SK-N-DZ (cell line): ENCODE measurements at places on chromosomes 3 and 15.

GRCh38 chr15:58627046-58627445, 122.5 kb downstream of the ADAM10 start:
- DNase-seq, result no peak

GRCh38 chr15:68765602-68766368, 54.9 kb downstream of the ANP32A start:
- DNase-seq, result no peak

DNA sequence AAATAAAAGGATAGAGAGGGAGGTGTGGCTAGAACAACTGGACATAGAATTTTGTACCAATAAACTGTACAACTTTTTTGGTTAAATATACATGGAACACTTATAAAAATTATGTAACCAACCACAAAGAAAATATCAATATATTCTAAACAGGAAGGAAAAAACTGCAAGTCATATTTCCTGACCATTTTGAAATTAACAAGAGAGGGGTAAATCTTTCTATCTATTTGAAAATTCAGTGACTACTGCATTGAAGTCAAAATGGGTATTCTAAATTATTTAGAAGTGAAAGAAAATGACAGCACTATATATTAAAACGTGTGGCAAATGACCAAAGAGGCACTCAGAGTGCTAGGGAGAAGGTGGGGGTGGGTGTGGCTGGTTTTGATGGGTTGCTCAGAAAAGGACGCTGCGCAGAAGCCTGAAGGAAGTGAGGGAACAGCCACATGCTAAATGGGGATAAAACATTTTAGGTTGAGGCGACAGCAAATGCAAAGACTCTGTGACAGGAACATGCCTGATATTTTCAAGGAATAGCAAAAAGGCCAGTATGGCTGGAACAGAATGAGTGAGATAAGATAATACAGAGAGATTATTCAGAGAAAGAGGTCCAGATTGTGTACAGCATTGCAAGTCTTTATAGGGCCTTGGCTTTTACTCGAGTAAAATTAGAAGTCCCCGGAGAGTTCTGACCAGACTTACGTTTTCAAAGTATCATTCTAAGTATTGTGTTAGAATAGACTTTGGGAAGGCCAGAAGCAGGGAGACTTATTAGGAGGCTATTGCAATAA, 41.1 kb downstream of the ERICH6 start:
- DNase-seq, result no peak

DNA sequence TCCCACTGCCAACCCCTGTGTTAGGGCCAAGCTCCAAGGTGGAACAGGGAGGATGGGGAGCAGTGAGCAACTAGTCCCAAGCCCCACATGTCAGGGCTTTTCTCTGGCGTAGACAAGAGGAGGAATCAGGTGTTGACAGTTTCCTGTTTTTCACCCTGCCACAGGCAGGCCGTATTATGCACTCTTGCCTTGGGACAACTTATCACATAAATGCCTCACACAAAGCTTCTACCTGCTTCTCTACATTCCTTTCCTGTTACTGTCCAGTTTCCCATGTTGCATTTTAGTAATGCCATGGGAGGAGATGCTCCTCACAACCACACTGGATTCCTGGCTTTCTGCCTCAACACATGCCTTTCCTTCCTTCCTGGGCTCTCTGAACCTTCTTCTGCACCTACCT, 381.2 kb upstream of the ATP11B start:
- DNase-seq, result no peak

- DNase-seq, result no peak
These were observed 71.6 kb downstream of the LIPC start for GRCh38 chr15:58503139-58504027.

DNA sequence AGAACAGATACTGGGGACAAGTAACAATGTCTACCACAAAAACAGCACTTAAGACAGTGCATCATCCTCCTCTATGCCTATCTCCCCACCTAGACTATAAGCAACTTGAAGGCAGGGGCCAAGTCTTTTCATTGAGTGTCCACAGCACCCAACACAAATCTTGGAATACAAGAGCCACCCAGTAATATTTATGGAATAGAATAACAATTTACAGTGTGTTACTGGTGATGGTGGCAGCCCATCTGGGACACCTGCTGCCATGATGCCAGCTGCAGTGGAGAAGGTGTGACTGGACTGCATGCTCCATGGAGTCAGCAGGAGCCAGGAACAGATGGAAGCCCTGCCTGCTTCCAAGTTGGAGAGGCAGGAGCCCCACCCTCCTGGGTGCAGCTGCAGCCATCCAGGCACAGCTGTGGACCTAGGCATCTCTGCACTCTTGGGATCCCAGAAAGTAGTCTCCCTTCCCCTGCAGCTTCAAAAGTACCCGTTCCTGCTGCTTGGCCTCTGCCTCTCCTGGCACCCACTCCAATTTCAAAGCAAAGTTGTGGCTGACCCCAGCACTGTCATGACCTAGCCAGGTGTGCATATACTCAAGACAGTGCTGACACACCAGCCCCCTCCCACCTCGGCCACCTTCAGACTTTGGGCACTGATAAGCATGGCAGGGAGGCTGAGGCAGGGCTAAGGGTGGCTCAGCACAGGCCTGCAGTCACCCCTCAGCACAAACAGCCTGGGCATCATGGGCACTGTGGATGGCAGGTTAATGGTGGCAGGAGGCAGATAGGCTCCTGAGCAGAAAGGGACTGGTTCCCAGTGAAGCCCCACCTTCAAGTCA, 94.5 kb downstream of the TPRA1 start:
- DNase-seq, result no peak

- no peak for DNase-seq
These were observed 72.7 kb upstream of the PLXNA1 start for GRCh38 chr3:126910231-126910630.

GRCh38 chr15:68603951-68604350, 25.2 kb downstream of the CORO2B start:
- no peak for DNase-seq

- no peak for DNase-seq
These were observed 12.3 kb upstream of the COL6A6 start for GRCh38 chr3:130504701-130505100.

- no peak for DNase-seq
These were observed 35.3 kb downstream of the HOMER2 start for GRCh38 chr15:82917249-82917648.

DNA sequence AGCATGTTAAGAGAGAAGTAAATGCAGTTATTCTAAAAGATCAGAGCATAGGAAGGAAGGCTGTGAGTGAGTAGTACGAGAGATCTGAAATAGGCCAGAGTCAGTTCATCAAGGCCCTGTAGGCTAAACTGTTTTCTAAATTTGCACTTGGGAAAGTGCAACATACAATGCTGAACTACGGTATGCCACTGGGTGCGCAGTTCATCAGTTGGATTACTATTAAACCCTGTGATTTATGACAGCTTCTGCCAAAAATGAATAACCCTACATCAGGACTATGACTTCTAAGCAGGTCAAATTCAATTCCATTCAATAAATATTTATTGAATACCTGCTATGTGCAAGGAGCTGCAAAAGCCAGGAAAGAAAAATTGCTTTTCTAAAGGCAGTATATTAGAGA, 10.8 kb downstream of the CBLB start:
- DNase-seq, result no peak

- no peak for DNase-seq
These were observed 32.4 kb downstream of the SELENOT start for GRCh38 chr3:150635526-150635925.

DNA sequence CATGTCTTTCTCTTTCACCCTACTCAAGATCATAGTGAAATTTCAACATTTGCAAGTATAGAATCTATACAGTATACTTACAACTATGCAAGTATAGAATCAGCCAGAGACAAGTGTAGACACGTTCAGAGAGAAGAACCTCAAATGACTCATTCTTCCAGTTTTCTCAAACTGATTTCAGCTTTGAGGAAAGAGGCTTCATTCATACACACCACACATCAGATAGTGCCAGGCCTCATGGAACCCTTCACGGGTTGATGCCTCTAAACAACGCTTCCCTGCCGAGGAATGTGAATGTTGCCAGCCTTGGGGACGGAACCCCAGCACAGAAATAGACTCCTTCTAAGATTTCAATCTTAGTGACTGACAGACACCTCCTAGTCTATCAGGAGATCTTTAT, 135.7 kb downstream of the FOXP1 start:
- no peak for DNase-seq

DNA sequence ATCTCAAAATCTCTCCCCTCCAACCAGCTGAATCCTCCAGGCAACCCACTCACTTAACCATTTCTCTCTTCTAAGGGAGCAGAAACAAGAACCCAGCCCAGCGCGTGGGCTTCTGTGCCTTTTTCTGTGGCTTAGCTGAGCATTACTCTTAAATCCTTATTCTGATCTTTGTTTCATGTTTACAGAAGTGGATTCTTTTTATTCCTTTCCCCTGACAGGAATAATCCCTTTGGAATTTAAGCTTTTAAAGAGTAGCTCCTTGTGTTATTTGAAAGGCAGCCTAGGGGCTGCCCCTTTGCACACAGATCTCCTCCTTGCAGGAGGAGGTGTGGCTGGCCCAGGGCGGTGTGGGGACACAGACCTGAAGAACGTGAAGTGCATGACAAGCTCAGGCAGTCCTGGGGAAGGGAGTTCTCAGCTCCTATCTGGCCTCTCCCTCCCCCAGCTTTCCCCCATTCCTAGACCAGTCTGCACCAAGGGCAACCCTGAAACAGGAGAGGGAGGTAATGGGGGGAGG, 77.1 kb upstream of the UBE2E1 start:
- no peak for DNase-seq

DNA sequence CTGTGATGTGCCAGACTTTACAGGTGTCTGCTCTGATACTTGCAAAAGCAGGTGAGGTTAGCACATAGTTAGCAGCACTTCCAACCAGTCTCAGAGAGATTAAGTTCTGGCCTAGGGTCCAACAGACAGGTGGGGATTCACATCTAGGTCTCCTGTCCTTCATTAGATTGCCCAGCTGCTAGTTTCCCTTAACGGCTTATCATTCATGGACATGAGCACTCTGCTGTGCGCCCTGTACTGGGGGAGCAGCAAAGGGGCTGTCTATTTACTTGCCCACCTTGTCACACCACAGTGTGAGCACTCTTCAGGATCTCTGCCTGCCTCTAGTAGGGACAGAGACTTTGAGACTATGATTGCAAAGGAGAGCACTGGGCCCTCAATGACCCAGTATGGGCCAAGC, 8.7 kb downstream of the SPSB4 start:
- DNase-seq, result no peak

DNA sequence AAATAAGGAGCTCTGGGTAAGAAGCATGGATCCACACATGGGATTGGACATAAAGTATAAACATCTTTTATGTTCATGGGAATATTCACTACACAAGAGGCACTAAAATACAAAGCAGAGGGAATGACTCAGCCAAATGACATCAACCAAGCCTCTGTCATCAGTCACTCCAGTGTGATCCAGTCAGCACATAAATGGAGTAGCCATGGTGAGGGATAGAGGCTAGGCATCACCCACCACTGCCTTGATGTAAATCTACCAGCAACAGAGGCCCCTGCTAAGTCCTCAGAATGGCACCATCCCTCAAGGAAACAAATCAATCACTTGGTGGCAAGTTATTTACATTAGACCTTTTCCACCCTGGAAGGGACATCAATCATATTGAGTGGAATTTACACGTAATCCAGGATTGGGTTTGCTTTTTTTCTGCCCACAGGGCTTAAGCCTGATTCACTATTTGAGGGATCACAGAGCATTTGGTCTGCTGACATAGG, 27.2 kb downstream of the VEPH1 start:
- no peak for DNase-seq

DNA sequence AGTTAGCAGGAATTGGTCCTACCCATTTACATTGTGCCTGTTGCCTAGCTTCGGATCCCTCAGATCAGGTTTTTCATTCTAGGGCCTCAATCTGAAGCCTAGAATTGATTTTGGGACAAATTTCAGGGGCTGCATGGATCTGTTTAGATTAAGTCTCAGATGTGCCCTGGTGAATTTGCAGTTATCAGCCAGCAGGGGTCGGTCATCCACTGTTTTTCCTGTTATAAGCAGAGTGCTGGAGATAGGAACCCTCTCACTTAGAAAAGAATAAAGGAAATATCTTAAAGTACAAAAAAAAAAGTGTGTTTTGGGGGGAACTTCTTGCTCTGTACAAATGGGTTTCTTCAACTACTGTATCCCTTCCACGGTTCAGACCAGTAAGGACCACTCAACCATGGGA, 212.5 kb downstream of the BCHE start:
- DNase-seq, result no peak

GRCh38 chr3:14950274-14950673, 2.9 kb downstream of the NR2C2 start:
- no peak for DNase-seq

DNA sequence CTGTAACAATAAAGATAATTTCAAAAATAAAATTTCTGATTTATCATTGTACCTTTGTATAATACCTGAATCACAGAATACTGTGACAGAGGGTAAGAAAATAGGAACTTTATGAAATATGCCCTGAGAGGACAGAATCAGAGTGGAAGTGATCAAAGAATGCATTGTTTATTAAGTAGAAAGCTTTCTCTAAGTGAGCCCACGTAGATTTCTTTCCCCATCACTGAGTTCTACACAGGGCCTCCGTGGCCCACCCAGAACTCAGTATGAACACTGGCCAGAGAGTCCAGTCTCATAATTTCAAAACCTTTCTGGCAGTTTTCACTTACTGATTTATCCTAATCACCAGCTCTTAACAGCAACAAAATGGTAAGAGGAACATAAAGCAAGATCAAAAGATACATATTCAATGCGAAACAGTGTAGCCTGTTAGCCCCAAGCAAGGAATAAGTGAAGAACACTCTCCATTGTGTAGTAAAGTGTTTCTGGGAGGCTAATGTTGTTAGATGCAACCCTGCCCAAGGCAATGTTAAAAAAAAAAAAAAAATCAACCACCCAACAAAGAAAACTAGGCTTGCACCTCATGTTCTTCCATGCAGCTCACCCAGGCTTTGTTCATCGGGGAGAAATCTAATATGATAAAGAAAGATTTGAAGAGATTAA, 341.3 kb downstream of the LSAMP start:
- DNase-seq, result peak; percentile 15
